ENCODE measurements at places on chromosomes 16 and 17.

DNA sequence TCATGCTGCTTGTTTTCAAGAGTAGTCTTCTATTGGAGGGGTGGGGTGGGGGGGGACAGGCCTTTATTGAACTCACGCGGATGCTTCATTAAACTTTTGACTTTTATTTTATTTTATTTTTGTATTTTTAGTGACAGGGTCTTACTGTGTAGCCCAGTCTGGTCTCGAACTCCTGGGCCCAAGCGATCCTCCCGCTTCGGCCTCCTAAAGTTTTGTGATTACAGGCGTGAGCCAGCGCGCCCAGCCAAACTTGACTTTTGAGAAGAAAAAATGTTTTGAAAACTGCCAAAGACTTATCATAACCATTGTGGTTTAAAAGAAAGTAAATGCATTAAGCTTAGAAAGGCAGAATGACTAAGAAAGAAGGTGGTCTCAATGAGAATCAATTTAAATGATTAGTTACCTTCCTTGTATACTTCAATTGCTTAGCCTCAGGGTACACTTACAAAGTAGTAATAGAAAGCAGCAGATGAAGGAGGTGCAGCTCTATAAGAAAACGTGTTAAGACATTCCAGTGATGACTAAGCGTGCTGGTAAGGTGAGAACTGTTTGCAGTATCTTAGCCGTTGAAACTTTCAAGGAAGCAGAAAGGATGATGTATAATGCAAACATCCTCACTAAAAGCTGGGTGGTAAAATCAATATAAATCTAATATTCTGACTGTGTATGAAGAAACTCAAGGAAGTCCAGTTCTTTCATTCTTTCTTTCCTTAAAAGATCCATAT is 1.2 kb downstream of the AP2B1 start:
- DNase-seq: no peak

DNA sequence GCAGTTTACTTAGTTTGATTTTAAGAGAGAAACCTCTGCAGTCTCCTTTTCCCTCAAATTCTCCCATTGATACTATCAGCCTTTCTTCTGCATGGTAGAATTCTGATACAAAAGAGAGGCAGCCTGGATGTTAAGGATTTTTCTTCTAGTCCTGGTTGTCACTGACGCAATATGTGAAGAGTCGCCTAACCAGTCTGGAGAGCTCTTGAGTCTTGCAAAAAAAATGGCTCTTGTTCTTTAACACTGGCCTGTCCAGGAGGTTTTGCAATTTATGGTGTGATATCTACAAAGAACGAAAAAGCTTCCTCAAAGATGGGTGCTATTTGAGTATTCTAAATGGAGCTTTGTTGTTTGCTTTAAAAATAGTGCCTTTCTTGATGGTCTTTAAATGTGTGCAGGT is 28.9 kb downstream of the COX10 start:
- no peak for DNase-seq

GRCh38 chr17:43803758-43804157 is 23.5 kb downstream of the CFAP97D1 start:
- no peak for DNase-seq

DNA sequence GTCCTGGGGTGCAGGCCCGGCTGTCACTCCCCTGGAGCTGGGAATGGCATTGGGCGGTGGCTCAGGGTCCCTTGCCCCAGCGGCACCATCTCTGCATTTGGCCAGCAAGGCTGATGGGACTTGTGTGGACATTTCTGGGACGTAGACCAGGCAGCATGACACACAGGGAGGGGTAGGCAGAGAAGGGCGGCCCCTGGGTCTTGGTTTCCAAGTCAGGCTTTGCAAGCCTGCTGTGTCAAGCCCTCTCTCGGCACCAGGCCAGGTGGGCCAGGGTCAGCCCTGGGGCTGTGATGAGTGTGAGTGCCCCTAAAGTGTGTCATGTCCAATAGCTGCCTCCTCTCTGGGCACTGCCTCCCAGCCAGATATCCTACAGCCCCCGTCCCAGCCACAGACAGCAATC is 335.2 kb downstream of the SEC14L1 start:
- no peak for DNase-seq

GRCh38 chr16:71296584-71297340 is 7.6 kb upstream of the CMTR2 start:
- DNase-seq: no peak

DNA sequence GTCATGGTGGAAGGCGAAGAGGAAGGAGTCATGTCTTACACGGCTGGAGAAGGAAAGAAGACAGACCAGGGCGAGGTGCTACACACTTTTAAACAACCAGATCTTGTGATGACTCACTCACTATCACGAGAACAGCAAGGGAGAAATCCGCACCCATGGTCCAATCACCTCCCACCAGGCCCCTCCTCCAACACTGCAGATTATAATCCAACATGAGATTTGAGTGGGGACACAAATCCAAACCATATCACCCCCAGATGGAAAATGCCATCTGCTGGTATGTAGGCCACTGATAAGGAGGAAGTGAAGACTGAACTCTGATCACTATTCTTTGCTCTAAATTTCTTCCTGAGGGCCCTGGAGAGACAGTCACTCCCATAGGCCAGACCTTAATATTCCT is 7.5 kb upstream of the ITGAX start:
- DNase-seq: no peak

- DNase-seq: no peak
Observed at GRCh38 chr16:67547423-67548264, 14.7 kb upstream of the CTCF start.

DNA sequence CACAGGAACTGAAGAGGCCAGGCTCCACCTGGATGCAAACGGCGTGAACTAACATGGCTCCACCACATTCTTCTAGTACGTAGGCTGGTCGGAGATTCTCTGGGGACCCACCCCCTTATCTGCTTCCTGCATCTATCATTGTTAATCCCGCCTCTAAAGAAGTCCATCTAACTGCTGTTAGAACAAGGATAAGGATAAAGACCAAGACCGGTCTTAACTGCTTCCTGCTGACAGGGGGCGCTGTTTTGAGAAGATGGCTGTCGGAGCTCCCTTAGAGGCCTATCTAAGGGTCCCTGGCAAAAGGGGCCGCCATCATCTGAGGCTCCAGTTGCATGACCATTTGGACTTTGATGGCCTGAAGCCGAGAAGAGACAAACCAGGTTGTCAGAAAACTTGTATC is 25.8 kb upstream of the TNFSF12 start:
- no peak for DNase-seq

GRCh38 chr17:44133918-44134476 is 7.7 kb upstream of the HROB start:
- DNase-seq: no peak

DNA sequence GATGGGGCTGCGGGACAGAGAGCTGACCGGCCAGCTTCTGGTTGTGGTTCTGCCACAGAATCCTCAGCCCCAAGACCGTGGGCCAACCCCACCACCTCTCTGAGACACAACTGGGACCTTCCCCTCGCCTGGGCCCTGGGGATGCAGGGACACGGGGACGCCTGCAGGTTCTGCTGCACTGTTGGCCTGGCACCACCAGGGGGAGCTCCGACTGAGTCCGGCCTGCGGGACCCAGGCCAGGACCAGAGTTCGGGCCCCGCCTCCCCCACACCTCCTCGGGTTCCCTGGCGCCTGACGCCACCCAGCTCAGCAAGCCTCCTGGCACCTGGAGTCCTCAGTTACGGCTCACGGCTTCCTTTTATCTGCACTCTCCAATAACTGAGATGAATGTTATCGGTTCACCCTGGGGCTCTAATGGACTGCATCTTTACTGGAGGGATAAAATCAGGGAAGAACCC is 27.3 kb downstream of the TBC1D16 start:
- DNase-seq: no peak

DNA sequence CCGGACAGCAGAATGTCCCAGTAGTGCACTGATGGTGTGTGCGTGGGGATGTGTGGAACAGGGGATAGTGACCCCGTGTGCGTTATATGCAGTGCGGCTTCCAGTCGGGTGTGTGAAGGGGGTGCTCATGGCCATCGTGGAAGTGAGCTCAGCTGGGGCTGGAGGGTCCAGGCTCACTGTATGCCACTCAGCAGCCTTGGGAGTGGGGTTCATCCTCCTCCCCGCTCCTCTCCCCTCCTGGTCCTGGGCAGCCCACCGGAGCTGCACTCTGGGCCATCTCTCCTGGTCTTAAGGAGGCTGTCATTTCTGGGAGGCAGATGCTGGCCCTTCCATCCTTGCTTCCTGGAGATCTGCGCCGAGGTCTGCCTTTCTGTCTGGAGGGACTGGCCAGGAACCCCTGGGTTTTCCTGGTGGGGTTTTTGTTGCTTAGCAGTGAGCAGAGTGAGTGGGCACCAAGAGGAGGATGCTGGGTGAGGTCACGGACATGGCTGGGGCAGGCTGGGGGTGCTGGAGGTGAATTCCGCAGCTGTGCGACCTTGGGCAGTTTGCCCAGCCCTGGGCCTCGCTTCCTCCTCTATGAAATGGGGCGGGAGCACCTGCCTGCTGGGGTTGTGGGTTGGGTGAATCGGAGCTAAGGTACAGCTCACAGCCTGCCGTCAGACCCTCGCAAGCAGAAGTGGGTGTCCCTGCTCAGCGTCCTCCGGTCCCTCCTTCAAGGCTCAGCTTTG is 164.1 kb downstream of the SEC14L1 start:
- DNase-seq: no peak

DNA sequence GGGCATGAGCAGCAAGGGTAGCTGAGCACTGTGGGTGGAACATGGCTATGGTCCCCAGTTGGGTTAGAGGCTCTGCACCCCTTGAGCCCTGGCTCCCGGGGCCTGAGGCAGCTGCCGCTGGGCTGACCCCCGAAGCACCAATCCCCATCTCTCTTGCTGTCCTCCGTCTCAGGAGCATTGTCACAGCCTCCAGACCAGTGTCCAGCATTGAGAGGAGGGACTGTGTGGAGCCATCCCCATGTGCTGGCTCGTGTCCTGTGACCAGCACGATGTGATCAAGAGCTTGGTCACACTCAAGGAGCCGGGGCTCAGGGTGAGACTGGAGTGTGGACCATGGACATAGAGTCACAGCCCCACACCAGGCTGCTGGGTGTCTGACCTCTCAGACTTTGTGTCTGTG is 2.9 kb downstream of the SMTNL2 start:
- DNase-seq: no peak

- peak; percentile 93 for DNase-seq
Observed at GRCh38 chr16:4315186-4316107, at the start of gene GLIS2. Gene GLIS2 (plus strand): TSS chr16:4316067. CDS start chr16:4332281, 16,214 bp downstream.

GRCh38 chr17:30433514-30433913 is 43.7 kb upstream of the GOSR1 start:
- no peak for DNase-seq

DNA sequence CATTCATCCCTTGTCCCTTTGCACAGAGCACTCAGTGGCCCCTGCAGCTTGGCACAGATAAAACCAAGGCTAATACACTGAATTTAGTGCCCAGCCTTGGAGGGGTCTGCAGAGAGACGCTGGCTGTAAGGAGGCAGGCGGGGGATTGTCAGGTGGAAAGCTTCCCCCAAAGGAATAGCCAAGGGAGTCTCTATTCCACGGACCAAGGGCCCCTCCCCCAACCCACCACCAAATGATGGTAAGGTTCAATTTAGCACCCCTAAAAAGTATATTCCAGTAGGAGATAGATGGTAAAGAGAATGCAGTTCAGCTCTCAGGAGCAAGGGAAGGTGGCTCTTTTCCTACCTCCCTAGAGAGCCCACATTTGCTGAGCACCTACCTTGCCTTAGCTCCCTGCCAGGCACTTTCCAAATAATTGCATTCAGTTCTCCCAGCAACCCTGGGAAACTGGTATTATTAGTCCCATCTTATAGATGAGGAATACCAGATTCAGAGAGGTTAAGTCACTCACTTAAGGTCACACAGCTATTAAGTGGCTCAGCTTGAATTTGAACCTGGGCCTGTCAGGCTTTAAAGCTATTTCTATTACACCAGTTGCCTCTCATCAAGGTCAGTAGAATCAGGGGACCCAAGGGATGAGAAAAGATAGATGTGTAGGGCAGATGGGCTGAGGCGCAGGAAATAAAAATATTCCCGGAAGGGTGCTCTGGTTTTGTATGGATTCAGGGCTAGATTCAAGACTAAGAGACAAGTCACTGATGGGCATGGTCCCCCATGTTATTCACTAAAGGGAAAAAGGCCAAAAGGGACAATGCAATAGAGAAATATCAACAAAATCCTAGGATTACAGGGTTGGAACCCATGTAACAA is 20.0 kb upstream of the ZFHX3 start:
- no peak for DNase-seq

DNA sequence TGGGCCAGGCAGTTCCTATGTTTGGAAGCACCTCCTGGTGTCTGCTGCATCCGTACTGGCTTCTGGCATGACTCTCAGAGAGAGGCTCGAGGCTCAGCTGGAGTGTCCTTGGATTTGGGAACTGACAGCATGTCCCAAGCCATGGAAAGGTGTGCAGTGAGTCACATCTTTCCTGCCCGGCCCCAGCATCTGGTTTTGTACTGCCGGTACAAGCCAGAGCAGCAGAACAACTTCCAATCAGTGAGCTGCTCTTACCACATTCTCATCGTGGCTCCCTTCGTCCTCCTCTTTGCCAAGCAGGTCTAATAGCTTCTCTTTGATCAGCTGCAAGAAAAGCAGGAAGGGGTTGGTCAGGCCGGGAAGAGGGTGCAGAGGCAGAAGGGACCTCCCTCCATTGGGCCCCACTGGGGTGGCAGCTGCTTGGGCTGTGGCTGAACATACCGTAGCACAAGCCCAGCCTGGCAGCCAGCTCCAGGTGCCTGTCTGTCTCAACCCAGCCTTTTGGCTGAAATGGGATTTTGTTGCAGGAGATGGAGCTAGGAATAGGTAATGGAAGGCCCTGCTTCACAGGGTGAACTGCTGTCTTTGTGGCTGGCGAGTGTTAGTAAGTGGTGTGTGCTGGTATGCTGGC is 24.2 kb downstream of the SPACA3 start:
- no peak for DNase-seq
